ENCODE measurements at places on chromosomes 2 and 18.

- DNase-seq: no peak
Measured at GRCh38 chr2:229642371-229642770, 72.0 kb downstream of the DNER start.

DNA sequence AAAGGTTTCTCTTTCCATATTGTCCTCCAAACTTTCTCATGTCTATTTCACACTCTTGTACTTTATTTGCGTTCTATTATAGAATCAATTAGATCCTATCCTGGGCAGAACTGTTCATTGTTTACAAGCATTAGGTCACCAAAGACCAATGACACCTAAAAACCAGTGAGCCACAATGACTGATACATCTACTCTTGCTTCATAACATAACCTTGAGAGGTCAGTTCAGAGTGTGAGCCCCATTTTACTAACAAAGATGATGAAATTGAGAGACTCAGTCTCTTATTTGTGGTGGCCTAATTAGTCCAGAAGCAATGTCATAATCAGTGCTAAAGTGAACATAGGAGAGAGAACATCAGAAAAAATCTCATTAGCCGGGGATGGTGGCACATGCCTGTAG lies 248.9 kb upstream of the RBBP8 start:
- no peak for DNase-seq

DNA sequence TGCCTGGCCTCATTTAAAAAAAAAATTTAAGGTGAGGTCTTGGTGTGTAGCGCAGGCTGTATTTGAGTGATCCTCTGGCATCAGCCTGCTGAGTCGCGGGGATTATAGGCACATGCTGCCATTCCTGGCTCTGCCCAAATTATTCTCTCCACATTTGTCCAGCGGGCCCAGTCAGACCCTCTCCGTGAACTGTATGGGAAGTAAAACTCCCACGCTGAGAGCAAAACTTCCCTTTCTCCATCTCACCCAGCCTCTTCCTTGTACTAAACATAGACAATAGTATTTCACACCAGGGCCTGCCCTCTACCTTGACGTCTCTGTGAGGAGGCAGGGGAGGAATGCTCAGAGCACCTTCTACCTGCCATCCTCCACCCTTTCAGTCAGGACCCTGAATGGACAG lies 37.0 kb downstream of the EIF4E2 start:
- DNase-seq: no peak

DNA sequence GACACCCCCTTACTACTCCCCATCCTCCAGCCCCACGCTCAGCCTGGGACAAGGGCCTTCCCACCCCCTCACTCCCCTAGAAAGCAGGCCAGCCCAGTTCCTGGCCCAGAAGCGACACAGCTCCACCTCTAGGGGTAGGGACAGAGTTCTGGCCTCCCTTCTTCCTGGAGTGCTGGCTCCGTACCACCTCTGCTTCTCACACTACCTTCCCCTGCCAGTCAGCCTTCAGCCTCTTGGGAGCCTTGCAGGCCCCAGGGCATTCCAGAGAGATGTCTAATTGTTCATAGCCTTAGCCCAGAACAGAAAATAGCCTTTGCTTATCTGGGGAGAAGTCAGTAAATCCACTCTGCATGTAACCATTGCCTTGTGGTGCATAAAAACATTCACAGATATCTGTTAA lies 13.1 kb upstream of the CATIP start:
- no peak for DNase-seq

- DNase-seq: no peak
Measured at GRCh38 chr2:70673041-70673647, 94.9 kb downstream of the ADD2 start.

DNA sequence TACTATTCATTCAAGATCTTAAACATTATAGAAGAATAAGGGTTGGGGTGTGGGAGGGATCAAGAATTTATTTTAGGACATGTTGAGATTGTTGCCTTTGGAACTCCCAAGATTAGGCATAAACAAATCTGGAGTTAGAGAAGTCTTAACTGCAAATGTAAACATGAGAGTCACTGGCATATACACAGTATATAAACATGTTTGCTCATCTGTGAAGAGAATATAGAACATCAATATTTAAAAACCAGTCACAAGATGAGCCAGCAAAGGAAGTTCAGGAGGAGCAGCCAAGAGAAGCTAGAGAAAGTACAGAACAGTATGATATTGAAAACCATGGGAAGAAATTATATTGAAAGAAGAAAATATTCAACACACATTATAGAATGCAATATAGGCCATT lies 638.6 kb upstream of the SLC39A10 start:
- no peak for DNase-seq

All from NT2/D1 (cell line).